Occipital lobe (tissue), 3 donors: ENCODE measurements at places on chromosomes 4 and X. TPM values are rescaled to one million over a fixed set of nuclear protein-coding genes. Genes with fewer than 3 reads are reported as not detected.

The ZRSR2 gene
- total RNA-seq = 7.0 TPM

- no peak for DNase-seq
Measured at GRCh38 chr4:158588777-158589176, 67.1 kb downstream of the RXFP1 start.

DNA sequence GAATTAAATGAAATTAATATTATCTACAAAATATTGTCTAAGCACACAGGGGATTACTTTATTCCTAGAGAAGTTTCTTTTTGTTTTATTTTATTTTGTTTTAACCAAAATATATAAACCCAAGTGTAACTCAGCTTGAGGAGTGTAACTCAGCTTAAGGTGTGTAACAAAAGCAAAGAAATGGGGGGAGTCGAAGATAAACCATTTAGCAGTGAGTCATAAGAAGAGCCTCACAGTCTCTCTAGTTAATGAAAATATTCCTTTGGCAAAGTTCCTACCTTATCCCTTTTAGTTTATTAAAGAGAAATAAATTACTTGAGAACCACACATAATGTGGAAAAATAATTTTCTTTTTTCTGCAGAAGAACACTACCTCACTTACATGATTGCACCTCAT lies 261.8 kb downstream of the KCTD8 start:
- no peak for DNase-seq

- DNase-seq = no peak
Measured at GRCh38 chr4:19776929-19777328, 474.8 kb upstream of the SLIT2 start.
